ENCODE measurements at places on chromosomes 5 and 9.

GRCh38 chr5:138543730-138544104 lies 681 bp upstream of the ETF1 start:
- DNase-seq: peak; percentile 80

GRCh38 chr9:121123816-121124535 lies 49.2 kb downstream of the CNTRL start:
- DNase-seq: no peak

DNA sequence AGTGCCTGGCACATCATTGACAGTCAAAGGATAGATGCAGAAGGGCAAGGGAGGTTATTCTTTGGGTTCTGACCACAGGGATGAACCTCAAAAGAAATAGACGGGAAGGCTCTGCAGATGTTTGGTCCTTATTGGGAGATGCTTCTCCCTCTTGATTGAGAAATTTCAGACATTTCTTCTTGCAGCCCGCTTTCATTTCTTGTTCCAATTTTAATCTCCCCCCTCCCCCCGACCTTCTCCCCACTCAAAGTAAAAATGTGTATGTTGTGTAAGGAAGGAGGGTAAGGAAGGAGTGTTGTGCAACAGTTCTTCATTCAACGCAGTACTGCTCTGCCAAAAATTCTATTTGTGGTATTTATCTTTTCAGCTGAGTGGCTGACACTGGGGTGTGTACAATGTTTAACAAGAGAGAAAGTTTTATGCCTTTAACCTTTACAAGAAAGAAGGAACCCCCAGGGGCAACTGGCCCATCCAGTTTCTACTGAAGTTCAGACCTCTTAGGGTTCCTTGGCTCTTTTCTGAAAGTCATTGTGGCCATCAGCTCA lies 46.3 kb upstream of the TNFSF15 start:
- DNase-seq: no peak

DNA sequence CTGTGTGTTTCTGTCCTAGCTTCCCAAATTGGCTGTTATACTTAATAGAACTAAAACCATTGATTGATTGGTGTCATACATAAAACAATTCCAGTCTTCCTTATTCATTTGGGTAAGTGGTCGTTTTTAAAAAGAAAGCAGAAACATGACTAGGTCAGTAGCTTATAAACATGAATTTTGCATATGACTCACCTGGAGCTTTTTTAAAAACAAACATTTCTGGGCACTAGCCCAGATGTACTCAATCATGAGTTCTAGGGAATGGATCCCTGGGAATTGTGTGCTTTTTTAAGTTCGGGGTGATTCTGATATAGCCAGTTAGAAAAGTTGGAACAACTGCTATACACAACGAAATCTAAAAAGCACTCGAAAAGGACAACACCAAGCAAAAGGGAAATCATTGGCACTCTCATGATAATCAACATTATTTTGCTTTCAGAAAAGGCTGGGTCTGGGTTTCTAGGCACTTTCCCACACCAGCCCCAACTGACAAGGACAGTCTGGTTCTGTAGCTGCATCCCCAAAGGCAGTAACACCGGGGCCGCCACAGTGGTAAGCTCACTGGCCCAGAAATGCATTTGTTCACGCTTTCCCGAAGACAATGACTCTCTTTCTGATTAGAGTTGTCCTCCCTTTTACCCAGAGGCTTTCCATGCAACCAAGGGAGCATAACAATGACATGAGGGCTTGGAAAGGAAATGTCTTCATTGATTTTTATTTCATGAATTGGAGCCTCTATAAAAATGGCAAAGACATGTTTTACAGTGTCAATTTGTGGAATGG lies 664.9 kb upstream of the WWC1 start:
- DNase-seq: no peak

DNA sequence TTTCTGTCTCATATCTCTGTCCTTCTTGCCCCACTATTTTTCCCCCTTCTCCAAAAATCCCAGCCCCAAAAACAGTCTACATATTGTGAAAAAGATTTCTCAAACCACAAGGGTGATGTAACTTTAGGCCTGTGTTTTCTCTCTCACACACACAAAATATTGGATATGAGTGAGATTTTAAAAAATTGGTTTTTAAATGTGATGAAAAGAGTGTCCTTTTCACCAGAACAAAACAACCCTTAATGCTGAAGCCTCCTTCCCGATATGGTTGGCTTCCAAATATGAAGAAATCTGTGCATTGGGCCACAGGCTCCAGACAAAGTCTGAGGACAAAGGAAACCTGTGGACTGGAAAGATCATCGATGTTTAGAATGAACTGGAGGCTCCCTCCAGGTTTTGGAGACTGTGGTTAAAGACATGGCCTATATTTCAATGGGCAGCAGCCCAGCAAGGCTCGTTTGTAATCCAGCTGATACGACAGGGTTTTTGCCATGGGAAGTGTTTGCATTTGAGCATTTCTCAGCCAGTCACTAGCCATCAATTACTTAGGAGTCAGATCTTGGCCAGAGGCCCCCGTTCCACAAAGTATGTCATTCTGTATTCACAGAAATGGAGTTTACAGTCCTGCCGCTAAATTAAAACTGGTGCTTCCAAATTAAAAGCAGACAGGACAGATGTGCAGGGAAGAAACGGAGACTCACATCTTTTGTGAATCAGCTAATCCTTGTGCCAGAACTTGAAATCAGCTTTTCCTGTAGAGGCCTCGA lies 546.3 kb downstream of the EBF1 start:
- no peak for DNase-seq

DNA sequence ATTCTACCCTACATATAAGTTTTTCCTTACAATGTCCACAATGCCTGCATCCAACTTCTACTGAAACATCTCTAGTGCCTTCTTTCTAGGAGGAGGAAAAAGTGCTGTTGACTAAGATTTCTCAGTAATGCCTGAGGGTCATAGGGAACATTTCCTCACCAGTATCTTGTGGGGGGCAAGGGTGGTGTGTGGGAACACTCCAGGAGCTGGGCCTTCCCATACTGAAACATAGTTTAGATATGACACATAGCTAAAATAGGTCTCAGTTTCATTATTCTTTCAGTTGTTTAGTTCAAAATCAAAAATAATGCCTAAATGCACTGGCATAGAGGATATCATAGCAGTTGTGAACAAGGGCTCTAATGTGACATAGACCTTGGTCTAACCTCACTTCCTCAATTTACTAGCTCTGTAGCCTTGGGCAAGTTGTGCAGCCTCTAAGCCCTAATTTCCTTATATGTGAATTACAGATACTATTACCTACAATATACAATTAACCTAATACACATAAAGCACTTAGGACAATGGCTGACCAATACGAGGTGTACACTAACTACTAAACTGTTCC lies 66.1 kb downstream of the HAPLN1 start:
- DNase-seq: no peak

GRCh38 chr5:96387616-96388015 lies 45.4 kb downstream of the PCSK1 start:
- no peak for DNase-seq

DNA sequence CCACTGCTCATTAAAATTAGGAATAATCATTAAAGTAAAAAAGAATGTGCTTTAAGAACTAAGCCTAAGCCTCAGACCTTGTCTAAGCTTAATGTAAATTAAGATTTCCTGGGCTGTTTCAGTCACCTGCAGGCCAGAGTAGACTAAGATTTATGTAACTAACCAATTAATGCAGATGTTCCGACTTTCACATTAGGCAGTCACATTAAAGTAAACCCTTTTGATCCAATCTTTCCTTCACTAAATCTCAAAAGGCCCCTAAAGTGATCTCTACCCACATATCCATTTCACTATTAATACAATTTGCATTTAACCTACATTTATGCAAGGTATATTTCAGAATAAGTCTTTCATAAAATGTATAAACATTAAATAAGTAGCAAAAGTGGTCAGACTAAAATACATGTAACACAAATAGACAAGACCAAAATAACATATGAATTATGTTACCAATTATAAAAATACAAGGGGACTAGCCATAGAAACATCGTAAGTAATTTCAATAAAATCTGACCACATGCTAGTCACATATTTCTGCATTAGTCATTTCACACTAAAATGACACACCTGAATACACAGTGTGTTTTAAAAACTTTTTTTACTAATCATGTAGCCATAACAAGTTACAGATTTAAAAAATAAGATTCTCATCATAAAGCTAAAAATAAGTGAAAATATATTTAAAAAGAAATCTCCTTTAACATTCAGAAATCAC lies 7.7 kb downstream of the NR3C1 start:
- DNase-seq: no peak

GRCh38 chr9:83406921-83407320 lies 131.3 kb downstream of the FRMD3 start:
- no peak for DNase-seq

DNA sequence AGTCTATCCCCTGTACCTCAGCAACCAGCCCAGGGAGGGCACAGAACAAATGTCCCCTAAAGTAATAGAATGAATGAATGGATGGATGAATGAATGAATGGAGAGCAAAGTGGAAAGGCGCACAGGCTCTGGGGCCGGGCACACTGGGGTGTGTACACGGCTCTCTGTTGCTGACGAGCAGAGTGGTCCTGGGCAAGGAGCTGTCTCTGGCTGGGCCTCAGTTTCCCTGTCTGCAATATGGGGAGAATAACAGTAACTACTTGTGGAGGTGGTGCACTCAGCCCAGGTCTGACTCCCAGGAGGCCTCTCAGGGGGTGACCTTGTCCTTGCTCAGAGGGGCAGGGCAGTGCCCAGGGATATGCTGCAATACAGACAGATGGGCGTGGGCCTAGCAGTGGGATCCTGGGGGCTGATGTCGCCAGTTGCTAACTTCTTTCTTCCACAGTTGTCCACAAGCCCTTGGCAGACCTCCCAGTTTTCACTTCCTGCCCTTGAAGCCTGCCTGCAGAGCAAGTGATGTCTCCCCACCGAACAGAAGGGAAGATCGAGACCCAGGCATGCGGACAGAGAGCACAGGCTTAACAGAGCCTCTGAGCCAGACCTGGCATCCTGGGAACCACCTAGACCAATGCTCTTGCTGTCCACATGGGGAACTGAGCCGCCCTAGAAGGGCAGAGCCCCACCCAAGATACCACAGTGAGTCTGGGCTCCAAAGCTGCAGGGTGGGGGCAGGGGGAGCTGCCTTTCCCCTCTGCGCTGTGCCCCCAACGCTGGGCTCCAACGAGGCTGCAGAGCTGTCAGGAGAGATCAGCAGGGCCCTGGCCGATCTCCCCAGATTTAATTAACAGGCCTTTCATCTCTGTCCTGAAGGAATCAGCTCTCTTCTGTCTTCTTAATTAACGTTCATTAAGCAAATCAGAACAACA lies 13.6 kb upstream of the LAMC3 start:
- DNase-seq: no peak

GRCh38 chr5:58224661-58225060 lies 235.2 kb downstream of the PLK2 start:
- no peak for DNase-seq

DNA sequence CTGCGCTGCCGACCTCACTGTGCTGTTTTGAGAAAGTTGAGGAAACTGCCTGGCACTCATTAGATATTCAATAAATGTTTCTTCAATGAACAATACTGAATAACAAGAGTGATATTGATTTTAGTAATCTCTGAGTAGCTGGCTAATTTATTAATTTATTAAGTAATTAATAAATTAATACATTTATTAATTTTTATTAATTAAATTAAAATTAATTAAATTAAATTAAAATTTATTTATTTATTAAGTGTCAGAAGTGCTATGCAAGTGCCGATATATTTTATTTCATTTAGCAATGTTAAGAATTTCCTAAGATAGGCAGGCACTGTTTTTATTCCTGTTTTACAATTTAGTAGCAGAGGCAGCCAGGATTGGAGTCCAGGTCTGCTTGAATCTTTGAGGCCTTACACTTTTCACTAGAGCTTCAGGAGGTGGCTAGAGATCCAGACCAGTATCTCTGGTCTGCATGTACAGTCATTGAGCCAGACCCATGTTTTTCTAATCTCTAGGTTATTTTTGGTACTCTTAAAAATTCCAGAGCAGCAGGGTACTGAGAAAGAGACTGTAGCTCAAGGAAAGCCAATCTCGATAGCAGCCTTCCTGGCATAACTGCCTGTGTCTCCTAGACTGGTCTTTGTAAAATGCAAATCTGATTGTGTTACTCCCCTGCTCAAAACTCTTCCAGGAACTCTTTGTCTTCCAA lies 109.2 kb downstream of the ARHGEF28 start:
- no peak for DNase-seq

- DNase-seq: no peak
Measured at GRCh38 chr5:116387738-116388137, 186.9 kb downstream of the SEMA6A start.

DNA sequence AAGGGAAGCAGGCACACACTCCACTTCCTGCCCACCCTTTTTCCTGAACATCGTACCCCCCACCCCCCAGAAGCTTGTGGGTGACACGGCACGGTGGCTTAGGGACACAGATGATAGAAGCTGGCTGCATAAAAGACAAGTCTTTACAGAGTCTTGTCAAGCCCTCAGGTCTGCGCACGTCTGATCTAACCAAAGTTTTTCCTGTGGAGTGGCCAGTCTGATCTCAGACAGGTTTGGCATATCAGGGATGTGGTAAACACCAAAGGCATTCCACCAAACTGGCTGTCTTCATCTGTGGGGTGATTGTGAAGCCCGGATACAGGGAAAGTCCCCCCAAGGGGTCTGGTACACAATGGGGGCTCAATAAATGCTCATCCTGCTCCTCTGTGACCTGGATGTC lies 50.0 kb downstream of the CRB2 start:
- no peak for DNase-seq

- no peak for DNase-seq
Measured at GRCh38 chr5:122942164-122942914, 94.2 kb downstream of the PPIC start.

GRCh38 chr9:10251490-10251889 lies 361.3 kb downstream of the PTPRD start:
- DNase-seq: no peak

GRCh38 chr5:177429248-177430040 lies 3.0 kb downstream of the GRK6 start:
- DNase-seq: peak; percentile 84

DNA sequence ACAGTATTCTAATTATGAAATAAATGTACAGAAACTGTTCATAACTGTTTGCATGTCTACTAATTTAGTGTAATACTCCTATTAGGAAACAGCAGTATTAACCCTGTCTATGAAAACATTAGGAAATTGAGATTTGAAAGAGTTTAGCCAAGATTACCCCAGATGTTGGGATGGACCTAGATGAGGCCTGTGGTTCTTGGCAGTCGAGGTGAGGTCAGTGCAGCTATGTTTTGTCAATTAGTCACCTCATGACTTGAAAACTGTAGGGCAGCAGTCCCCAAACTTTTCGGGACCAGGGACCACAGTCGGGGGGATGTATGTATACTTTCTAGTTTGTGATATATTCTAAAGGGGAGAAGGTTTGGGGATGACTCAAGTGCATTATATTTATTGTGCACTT lies 4.7 kb downstream of the LNPEP start:
- no peak for DNase-seq

DNA sequence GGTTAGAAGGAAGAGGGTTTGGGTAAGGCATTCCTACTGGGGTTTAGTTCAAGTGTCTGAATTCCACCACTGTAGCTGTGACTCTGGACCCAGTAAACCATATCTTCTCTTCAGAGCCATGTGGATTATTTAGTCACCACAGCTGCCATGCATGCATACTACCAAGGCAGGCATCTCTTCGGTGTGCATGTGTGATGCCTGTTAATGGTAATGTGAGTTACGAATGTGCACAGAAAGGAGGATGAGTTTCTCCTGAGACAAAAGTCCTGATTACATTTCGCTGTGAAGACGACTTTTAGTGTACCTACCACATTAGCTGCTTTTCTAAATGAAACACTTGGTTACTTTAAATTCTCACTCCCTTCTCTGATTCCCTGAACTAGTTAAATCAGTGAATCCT lies 9.3 kb downstream of the PBX3 start:
- no peak for DNase-seq

GRCh38 chr5:77172713-77173328 lies 37.7 kb upstream of the PDE8B start:
- DNase-seq: no peak

GRCh38 chr9:83060556-83060955 lies 2.4 kb downstream of the RASEF start:
- no peak for DNase-seq

All from activated naive CD8-positive, alpha-beta T cell treated with anti-CD3 and anti-CD28 coated beads for 36 hours (primary cell).